ENCODE measurements at places on chromosomes 13 and 19. TPM values are rescaled to one million over a fixed set of nuclear protein-coding genes. Genes with fewer than 3 reads are reported as not detected.

Gene C1QTNF9
- total RNA-seq = not detected

Gene F7
- 0.68 TPM for total RNA-seq

Gene PDX1
- not detected for total RNA-seq

Gene AXL
- total RNA-seq = 22.9 TPM

Gene CYP4F2
- not detected for total RNA-seq

Gene TMEM59L
- 236 TPM for total RNA-seq

Gene RASAL3
- total RNA-seq = 4.7 TPM

Gene CDX2
- not detected for total RNA-seq

Gene TNFRSF19
- 3.0 TPM for total RNA-seq

Gene TSSK6
- total RNA-seq = 2.4 TPM
